ENCODE measurements at places on chromosomes 5 and 9.

DNA sequence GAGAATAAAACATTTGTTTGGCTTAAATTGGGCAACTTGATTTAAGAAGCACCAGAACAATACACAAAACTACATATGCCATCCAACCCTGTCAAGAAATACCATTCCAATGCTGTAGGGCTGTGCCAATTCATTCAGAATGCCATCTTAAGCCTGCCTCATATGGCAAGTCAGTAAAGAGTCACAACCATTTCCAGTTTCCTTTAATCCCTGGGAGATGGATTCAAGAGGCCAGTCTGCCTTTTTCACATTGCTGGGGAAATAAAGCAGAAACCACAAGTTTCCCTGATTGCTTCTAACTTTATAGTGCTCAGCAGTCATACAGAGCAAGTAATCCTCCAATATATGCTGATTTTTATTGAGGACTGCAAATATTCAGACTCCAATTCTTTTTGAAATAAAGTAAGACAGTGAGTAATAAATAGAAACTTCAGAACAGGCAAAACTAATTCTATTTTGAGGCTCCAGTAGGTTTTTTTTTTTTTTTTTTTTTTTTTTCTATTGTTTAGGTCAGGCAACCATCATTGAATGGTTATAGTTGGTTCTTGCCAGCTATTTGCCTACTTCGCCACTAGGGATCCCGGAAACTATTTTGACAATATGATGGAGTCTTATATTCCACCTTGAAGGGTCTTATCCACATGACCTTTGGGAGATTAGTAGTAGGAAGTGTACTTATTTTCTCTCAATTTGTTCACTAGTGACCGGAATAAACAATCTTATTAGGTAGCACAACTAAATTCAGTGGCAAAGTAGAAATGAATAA is 400.9 kb upstream of the MEF2C start:
- DNase-seq, result no peak

- DNase-seq, result no peak
Observed at GRCh38 chr5:8247049-8247899, 378.3 kb downstream of the MTRR start.

DNA sequence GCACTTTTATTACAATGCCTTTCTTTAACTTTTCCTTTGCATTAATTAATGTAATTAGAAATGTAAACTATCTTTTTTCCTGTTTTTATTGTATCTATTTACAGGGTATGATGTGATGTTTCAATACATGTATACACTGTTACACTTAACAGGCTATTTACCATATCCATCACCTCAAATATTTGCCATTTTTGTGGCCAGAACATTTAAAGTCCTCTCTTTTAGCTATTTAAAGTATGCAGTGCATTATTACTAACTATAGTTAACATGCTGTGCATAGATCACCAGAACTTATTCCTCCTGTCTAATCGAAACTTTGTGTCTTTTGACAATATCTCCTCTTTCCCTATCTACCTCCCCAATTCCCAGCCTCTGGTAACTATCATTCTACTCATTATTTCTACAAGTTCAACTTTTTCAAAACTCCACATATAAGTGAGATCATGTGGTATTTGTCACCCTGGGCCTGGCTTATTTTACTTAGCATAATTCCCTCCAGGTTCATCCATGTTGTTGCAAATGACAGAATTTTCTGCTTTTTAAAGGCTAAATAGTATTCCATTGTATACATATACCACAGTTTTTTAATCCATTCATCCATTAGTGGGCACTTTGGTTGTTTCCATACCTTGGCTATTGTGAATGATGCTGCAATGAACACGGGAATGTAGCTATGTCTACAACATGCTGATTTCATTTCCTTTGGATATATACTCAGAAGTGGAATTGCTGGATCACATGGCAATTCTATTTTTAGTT is 32.8 kb downstream of the OR2K2 start:
- DNase-seq, result no peak

- DNase-seq, result no peak
Observed at GRCh38 chr5:1041225-1042143, 32.9 kb downstream of the NKD2 start.

- DNase-seq, result no peak
Observed at GRCh38 chr5:52466749-52467520, 320.8 kb upstream of the ITGA1 start.

DNA sequence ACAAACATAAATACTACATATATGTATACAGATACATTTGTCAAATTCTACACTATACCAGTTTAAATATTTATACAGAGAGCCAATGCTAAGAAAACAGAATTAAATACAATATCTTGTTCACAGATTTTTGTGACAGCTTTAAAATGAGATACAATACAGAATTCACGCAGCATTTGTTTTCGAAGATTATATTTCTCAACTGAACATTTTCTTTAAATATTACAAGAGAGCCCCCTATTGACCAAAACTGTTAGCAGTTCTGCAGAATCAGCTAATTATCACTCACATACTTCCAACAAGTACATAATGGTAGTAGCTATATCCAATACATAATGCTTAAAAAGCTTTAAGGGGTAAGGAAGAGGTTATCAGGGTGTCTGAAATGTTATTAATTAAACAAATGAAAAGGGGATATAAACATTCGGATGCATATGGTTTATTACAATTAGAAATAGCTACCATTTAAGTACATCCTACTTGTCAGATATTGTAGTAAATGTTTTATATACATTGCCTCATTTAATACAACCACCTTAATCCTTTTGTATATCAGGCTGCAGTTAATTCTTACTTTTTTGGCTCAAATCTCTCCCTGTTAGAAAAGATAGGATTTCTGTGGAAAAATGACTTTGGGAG is 31.7 kb downstream of the ZDHHC21 start:
- DNase-seq, result no peak

DNA sequence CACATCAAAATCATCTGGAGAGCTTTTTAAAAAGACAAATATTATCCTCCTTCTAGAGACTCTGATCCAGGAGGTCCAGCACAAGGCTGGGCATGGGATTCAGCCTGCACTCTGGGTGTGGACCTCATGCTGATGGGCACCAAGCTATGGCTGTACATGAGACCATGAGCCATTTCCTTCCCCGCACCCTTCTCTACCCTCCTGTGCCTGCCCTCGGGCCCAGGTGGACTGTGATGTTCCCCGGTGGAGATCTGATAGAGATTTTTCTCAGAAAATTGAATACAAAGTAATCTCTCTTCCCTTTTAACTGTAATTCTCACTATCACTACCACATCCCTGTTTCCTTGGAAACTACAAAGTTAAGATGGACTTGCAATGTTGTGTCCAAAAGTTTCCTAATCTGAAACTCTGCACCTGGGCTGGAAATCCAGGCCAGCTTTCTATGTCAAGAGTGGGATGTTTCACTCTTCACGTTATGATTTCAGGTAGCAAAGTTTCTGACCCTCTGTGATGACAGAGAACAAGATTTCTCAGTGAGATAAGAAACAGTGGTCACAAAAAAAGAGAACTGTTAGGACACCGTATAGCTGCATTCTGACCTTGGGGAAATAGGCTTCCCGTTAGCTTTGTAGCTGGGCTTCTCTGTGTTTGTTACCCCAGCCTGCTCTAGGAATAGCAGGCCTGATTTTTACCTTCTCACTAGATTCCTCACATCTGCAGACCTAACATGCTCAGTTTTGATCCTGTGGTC is 11.5 kb downstream of the SFXN1 start:
- no peak for DNase-seq

GRCh38 chr5:171840711-171841522 is 55.3 kb downstream of the SMIM23 start:
- DNase-seq, result no peak

Data from stimulated activated CD4-positive, alpha-beta T cell treated with anti-CD3 and anti-CD28 coated beads, Interleukin-4, amount 100 ng/mL, for 48 hours (primary cell).